ENCODE measurements at places on chromosomes 12 and 14.

- no peak for DNase-seq
Measured at GRCh38 chr12:37672655-37673260, 643.8 kb upstream of the ALG10B start.

DNA sequence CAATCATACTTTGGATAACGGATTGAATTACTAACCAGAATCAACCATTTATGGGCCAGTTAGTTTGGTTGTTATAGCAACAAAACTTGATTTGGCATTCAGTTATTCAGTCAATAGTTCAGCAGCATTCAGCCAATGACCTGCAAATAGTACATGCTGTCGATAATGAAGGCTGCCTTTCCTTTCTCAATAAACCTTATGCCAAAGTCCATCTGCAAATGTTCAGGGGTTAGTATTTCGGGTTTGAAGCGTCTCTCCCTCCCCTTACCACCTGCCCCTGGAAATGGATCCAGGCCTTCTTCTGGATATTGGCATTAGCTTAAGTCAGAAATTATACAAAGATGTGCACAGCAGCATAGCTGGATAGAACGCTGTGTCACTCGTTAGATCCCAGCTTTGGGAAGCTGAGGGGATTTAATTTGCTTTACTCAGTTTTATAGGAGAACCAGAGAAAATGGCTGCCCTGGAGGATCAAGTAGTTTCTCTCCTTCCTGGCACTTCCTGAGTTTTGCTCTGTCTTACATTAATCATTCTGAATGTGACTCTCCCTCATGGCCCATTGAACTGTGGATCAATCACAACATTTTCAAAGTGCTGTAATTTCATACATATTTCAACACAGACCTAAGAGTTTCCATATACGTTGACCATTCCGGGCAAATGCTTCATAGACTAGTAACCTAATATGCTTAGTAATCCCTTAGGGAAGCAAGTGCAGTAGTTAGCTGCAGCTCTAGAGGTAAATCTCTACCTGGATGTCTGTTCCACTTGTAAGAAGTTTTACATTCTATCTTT lies 46.7 kb upstream of the PTPRR start:
- no peak for DNase-seq

GRCh38 chr12:39173726-39174125 lies 268.3 kb upstream of the CPNE8 start:
- no peak for DNase-seq

DNA sequence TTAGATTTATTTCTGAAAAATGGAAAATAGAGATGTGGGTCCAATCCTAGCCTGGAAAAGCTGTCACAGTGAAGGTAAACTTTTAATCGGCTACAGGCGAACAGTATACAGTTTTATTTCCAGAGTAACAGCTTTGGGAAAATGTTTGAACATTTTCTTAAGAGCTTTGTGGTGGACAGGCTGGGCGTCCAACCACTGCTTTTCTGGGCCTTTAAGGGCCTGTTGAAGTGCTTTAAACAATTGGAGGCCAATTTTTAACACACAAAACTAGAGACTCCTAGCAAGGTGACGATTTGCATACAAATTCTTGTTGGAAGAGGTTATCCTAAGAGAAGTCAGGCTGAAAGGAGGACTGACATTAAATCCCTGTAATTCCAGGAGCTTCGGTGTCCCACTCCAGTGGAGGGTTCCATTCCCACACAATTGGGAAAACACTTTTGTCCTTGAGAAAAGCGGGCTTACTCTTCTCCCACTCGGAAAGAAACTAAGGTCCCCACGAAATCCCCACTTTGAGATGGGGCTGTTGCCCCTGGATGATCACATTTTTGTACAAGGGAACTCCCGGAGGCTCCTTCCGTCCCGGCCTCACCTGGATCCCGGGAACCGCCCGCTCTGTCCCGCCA lies 26.9 kb downstream of the BCL11B start:
- DNase-seq, result no peak

- no peak for DNase-seq
Measured at GRCh38 chr12:58443981-58444371, 476.3 kb downstream of the LRIG3 start.

All from BJ (cell line).